Dorsolateral prefrontal cortex (tissue), 122 donors: ENCODE measurements at places on chromosomes 5 and 9. TPM values are rescaled to one million over a fixed set of nuclear protein-coding genes. Genes with fewer than 3 reads are reported as not detected.

Gene SIT1
- not detected for total RNA-seq

Gene CD72
- 3.7 TPM for total RNA-seq

Gene TTLL11
- 50.6 TPM for total RNA-seq

Gene TSLP
- 0.22 TPM for total RNA-seq

Gene GAS1
- total RNA-seq = 4.4 TPM

Gene KIF24
- total RNA-seq = 2.3 TPM

Gene CNOT6
- total RNA-seq = 31.5 TPM

Gene NUTM2F
- total RNA-seq = not detected

Gene PTRH1
- 14.7 TPM for total RNA-seq

Gene PHF24
- total RNA-seq = 157 TPM

Gene IARS1
- total RNA-seq = 94.6 TPM

Gene SLC35D2
- 16.4 TPM for total RNA-seq

Gene PCDHGA1
- 4.9 TPM for total RNA-seq

Gene LCNL1
- total RNA-seq = 32.0 TPM

Gene ADGRV1
- 145 TPM for total RNA-seq

Gene INSL4
- total RNA-seq = not detected

Gene ZFP62
- 36.4 TPM for total RNA-seq

Gene SLIT3
- 8.6 TPM for total RNA-seq

Gene SEMA6A
- total RNA-seq = 78.3 TPM

Gene AKNA
- 21.3 TPM for total RNA-seq

Gene ANKRA2
- 22.9 TPM for total RNA-seq

Gene ANKRD20A1
- total RNA-seq = 44.6 TPM

Gene SPATA31C1
- 0.66 TPM for total RNA-seq

Gene IFNA2
- total RNA-seq = 1.0 TPM
